ENCODE measurements at places on chromosomes 1 and 21.

- DNase-seq: no peak
Observed at GRCh38 chr1:112855152-112855828, 100.7 kb downstream of the SLC16A1 start.

GRCh38 chr21:25569084-25569483 lies 38.2 kb downstream of the MRPL39 start:
- DNase-seq: no peak

- no peak for DNase-seq
Observed at GRCh38 chr1:9894115-9894514, 16.0 kb downstream of the CTNNBIP1 start.

- DNase-seq: no peak
Observed at GRCh38 chr1:40020447-40021085, 20.0 kb upstream of the CAP1 start.

DNA sequence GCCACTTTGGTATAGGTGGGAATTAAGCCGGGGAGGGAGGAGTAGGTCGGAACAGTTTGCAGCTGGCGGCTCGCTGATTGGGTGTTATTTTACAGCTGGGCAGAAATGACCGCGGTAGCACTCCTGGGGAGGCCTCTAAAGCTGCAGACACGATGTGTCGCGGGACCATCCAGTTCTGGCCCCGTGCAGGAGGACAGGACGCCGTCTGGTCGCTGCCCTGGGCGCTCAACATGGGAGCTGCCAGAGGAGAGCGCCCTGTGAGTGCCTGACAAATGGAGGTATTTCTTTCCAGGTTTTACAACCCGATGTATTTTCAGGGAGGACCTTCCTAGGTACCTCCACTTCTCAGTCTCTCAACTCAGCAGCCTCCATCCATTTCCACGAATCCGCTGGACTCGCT lies 46.2 kb downstream of the CDC7 start:
- no peak for DNase-seq

DNA sequence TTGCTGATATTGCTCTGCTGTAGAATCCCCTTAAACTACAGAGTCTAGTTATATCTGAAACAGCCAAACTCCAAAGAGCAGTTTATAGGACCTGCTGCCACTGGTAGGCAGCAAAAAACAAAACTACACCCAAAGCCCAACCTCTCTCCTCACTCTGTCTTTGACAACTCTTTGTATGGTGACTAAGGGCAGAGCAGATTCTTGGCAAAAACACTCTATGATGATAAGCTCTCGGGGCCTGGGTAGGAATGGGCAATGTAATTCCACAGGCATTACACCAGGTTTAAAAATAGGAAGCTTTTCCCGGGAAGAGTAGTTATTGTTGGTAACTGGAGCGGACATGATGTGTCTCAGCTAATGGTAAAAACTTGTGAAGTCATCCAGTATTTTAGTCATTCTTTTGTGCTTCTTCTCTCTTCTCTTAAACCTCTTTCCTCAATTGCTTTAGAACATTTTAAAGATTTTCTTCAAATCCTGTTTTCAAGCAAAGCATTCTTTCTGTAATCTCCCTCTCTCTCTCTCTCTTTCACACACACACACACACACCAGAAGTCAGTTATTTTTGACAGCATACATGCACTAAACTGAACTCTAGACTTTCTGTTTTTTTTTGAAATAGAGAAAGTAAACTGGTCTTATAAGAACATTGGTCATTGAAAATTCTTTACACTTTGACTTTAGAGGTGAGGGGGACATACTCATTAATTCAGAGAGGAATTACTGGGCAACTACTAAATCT lies 193.5 kb downstream of the PAPPA2 start:
- DNase-seq: peak; percentile 76

DNA sequence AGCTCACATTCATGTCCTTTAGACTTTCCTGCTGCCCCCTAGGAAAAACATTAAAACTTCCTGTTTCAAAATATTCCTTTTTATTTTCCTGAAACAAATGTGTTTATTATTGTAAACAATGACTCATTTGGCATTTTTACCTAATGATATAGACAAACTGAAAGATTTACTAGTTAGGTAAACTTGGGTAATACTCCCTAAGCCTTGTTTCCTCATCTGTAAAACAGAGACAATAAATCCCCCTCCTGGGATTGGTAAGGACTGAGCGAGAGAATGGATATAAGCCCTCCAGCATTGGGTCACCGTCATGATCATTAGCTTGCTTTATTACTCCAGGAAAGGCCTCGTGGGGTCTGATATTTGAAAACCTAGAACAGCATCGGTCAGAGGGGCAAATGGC lies 59.8 kb downstream of the LPAR3 start:
- DNase-seq: no peak

- no peak for DNase-seq
Observed at GRCh38 chr1:53140451-53140850, 2.0 kb downstream of the SLC1A7 start.

DNA sequence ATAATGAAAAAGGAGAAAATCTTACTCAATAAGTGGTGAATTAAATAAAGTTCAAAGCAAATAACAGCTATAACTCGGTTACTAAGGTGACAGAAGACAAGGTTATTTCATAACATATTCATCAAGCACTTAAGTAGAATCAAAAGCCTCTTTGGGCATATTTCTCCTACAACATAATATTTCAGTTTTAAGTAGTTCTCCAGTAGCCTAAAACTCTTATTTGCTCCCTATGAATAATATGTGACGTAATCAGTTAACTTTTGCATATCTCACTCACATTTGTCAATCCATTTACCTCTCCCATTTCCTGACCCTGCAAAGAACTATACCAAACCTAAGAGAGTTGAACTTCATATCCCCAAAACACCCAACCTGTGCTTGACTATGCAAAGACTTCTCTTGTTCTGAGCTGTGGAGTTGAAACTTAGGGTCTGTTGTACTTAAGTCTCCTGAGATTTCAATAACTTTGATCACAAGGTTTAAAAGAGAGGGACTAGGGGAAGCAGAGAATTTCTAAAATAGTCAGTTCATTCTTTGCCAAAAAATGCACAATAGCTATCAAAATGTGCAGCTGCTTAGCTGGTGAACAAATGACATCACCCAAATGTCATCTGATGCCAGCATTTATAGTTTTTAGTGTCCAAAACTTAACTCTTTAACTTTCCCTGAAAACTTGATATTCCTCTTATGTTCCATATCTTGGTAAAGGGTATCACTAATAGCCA lies 37.2 kb downstream of the TTLL7 start:
- no peak for DNase-seq

GRCh38 chr1:186617926-186618325 lies 62.3 kb downstream of the PTGS2 start:
- no peak for DNase-seq

GRCh38 chr1:30371888-30372791 lies 351.2 kb downstream of the MATN1 start:
- DNase-seq: no peak

DNA sequence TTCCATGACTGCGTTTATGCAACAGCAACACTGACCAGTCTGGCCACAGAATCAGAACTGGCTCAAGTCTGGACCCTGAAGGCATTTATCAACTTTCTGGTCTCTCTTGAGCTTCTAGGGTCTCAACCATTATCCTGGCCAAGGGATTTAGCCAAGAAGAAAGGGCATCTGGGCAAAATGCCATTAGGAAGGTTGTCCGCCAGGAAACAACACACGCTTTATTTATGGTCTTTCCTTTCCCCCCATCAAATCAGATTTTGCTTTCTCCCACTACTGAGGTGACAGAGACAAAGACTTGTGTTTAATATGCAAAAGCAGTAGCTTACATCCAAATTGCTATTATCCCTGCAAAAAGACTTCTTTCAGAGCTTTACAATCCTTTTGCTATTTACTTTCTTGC lies 81.6 kb upstream of the PPP2R5A start:
- DNase-seq: no peak

DNA sequence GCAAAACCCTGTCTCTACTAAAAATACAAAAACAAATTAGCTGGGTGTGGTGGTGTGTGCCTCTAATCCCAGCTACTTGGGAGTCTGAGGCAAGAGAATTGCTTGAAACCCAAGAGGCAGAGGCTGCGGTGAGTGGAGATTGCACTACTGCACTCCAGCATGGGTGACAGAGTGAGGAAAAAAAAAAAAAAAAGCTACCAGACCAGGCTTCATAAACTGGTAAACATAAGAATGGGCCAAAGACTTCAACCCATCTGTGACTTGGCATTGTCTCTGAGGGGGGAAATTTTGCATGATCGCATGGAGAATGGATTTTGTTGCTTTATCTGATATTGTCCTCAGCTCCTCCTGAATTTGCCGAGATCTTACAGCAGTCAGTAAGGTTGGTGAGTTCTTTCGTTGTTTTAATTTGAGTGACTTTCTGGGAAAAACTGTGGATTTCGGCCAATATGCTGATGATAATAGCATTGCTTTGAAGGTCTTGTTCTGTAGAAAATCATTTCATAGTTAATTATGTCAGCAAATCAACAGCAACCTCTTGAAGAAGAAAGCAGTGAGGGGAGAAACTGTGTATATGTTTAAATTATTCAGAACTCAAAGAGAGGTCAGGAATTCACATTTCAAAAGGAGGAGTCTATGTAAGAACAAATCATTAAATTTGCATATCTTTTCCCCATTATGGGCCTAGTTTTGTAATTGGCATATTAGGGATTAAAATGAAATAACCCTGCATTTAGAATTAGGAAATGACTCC lies 13.1 kb downstream of the FGGY start:
- DNase-seq: no peak

DNA sequence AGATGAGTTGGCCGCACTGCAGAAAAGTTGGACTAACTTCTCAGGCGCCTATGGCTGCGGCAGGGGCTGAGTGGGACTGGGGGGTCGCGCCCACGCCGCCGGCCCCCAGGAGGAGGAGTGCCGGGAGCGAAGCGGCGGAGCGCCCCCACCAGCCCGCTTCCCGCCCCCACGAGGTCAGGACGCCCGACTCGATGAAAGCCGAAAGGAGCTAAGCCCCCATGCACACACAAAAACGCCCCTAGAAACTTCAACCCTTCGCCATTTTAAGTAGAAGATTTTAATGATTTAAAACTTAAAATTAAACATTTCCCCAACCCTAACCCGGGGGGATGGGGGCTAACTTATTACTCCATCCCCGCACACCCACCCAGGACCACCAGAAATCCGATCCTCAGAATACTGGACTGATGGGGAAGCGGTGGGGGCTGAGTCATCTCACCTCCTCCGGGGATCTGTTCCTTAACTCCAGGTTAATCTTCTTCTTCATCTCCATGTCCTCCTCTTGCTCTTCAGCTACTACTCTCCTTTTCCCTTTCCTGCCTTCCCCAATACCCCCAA lies 539 bp downstream of the ANP32E start:
- peak; percentile 63 for DNase-seq

DNA sequence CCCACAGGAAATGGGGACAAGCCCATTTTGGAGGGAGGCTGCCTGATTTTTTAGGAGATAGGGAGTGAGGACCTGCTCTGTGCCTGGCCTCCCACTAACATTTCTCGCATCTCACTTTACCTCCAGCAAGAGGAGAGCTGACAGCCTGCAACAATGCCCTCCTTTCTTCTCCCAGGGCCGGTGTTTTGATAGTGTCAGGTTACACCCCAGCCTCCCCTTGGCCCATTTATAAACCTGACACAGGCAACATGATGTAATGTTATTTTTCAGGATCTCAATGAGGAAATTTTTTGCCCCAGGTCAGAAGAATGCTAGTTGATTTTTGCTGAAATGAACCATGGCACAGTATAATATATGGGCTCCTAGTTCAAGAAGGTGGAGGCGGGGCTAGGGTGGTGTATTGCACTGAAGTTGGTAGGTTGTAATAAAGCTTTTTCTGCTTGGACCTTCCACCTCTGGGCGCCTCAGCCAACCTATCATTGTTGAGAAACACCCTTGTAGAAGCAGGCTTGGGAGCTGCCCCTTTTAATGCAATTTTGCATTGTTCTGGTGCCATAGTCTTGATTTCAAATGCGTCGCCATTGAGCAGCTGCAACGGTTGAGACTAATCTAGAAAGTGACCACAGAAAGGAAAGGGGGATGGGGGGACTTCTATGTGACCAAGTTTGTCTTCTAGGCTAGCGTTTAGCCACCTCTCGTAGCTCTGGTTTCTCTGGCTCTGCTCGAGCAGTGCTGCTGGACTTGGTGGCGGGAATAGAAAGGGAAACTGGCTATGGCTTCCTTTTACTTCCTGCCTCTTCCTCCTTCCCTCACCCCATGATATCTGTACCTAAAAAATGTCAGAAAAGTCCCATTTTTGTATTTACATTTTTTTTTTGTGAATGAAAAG lies 53.0 kb downstream of the PBX1 start:
- no peak for DNase-seq

GRCh38 chr1:220550811-220551399 lies 23.0 kb downstream of the MARK1 start:
- no peak for DNase-seq

- DNase-seq: no peak
Observed at GRCh38 chr1:194268839-194269238, 1082.4 kb upstream of the B3GALT2 start.

- DNase-seq: no peak
Observed at GRCh38 chr1:75074831-75075395, 59.3 kb upstream of the LHX8 start.

DNA sequence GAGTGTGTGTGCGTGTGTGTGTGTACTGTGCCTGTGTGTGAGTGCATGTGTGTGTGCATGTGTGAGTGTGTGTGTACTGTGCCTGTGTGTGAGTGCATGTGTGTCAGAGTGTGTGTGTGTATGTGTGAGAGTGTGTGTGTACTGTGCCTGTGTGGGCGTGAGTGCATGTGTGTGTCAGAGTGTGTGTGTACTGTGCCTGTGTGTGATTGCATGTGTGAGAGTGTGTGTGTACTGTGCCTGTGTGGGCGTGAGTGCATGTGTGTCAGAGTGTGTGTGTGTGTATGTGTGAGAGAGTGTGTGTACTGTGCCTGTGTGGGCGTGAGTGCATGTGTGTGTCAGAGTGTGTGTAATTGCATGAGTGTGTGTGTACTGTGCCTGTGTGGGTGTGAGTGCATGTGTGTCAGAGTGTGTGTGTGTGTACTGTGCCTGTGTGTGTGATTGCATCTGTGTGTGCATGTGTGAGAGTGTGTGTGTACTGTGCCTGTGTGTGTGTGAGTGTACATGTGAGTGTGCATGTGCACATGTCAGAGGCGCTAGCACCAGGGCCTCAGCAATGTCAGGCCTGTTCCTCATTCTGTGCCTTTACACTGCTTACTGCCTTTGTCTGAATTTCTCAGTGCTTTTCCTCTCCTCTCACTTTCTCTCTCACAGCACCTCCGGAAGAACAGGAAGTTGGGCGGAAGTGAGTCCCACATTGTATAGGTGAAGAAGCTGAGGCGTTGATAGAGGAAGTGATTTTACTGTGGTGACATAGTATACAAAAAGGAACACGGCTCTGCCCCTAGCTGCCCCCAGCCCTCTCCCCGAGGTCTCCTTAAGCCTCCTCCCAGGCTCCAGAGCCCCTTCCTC lies 4.9 kb downstream of the SLC5A9 start:
- no peak for DNase-seq

GRCh38 chr1:246428542-246429308 lies 78.4 kb downstream of the SMYD3 start:
- DNase-seq: peak; percentile 78

- no peak for DNase-seq
Observed at GRCh38 chr1:86504895-86505563, 36.3 kb downstream of the CLCA1 start.
